ENCODE measurements at places on chromosomes 6 and 20. TPM values are rescaled to one million over a fixed set of nuclear protein-coding genes. Genes with fewer than 3 reads are reported as not detected.

GRCh38 chr20:23962272-23962671, 26.3 kb downstream of the GGTLC1 start:
- no peak for DNase-seq

GRCh38 chr6:99119109-99120031, 171.6 kb upstream of the FBXL4 start:
- DNase-seq: no peak

GRCh38 chr6:80165143-80165542, 58.7 kb downstream of the BCKDHB start:
- no peak for DNase-seq

- no peak for DNase-seq
Measured at GRCh38 chr6:82555801-82556200, 192.2 kb downstream of the TPBG start.

DNA sequence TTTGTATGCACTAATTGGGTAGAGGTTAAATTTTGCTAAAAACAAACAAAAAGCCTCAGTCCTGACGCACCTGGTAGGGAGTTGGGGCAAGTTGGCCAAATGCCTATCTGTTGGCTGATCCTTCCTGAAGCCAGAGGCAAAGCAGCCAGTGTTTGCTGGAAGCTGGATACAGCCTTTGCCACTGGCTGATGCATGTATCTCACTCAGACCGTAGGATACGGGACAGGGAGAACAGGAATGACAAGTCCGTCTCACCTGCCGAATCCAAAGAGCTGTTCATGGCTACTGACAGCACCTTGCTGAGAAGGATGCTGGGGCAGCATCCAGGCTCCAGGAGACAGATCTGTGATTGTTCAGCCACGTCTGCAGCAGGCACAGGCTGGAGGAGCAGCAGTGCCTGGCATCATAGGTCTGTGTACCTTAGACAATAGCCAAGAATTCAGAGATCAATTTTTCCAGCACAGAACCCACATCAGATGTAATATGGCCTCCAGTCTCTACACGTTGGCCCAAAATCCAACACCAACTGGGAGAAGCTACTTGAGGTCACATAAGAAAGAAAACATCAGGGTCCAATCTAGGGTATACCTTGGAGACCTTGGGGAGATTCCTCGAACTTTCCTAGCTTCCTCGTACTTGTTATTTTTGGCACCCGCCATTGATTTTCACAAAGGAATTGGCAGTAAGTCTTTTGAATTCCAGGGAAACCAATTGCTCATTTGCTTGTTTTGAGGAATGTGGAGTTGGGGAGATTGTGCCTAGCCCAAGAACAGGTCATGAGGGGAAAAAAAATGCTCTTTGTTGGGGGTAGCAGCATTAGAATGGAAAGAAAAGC, 108.5 kb upstream of the ARMC2 start:
- DNase-seq: no peak

DNA sequence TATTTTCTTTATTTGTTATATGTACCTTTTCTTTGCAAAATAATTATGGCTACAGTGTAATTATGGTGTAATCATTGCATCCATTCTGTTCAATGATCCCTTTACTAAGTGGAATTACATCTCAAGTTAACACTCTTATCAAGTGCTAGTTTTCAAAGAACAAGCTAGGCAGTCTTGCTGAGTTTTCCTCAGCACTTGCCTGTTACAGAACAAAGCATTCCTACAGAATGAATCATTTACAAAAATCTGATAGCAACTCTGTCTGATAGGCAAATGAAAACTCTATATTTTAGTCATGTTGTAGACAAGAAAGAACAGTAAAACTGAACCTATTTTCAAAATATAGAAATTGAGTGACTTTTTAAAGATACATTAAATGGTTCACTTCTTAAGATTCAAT, 109.8 kb upstream of the POU3F2 start:
- DNase-seq: no peak

- no peak for DNase-seq
Measured at GRCh38 chr20:62694106-62694505, 14.5 kb upstream of the NTSR1 start.

DNA sequence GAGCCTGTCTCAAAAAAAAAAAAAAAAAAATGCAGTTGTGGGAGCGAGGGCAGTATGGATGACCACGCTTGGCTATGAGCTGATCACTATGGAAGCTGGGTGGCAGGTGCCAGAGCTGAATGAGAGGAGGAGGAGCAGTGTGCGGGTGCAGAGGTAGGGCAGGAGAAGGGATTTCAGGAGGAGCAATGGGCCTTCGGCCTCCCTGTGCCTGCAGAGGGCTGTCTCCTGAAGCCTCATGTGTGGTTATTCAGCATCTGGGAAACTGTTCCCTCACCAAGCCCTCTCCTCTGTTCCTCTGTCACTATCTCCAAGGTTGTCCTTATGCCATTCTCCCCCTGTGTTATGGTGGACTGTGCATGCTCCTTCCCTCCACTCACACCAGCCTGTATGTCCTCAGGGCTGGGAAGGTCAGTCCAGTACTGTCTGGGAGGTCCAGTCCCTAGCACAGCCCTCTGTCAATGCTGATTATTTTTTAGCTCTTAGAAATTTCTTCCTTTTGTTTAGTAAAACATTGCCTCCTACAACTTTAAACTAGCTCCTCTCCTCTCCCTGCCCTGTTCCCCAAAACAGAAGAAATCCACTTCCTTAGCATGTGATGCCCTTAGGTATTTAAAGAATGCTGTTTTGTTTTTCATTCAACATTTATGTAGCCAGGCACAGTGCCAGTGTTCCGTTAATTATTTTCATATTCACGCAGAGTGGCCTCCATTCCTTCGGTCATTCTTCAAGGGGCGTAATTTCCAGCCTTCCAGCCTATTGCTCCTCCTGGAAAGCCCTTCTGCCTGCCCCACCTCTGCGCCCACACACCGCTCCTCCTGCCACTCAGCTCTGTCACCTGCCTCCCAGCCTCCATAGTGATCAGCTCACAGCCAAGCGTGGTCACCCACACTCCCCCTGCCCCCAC, 48.9 kb downstream of the CNBD2 start:
- peak; percentile 59 for DNase-seq

GRCh38 chr6:166533205-166533824, 53.2 kb downstream of the RAMACL start:
- DNase-seq: no peak

GRCh38 chr20:4836935-4837334, 115.2 kb downstream of the PRND start:
- no peak for DNase-seq

GRCh38 chr20:62067547-62068260, 2.0 kb upstream of the TAF4 start:
- DNase-seq: no peak

GRCh38 chr6:28081486-28081751, 1.1 kb downstream of the ZNF165 start:
- no peak for DNase-seq

DNA sequence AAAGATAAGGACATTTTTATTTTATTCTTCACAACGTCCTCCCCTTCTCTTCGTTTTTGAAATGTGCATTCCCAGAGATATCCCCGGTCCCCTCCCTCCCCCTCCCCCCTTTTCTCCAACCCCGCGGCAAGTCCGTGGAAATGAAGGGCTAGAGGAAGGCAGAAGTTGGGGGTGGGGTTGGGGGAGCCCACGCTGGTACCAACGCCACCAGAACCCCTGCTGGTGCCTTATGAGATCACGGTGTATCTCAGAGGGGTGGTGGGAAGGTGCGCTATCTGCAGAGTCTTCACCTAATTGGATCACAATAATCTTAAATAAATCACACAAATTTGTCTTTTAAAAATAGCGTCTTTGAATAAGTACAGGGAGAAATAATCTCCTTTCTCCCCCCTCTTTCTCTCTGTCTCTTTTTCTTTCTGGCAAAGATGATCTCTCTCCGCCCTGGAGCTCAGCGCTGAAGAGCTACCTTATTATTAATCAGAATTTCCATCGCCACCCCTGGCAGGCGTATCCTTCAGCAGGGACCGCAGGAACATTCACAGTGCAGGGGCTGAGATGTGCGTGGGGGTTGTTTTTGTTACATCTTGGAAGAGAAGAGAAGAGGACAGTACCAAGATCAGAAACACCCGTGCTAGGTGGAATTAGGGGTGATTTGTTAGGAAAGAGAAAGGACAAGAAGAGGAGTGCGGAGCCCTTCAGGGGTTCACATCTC, 915 bp downstream of the CLVS2 start:
- no peak for DNase-seq

- DNase-seq: no peak
Measured at GRCh38 chr20:41279546-41280225, 37.8 kb downstream of the ZHX3 start.

- no peak for DNase-seq
Measured at GRCh38 chr6:31586599-31587281, 663 bp downstream of the LST1 start.

DNA sequence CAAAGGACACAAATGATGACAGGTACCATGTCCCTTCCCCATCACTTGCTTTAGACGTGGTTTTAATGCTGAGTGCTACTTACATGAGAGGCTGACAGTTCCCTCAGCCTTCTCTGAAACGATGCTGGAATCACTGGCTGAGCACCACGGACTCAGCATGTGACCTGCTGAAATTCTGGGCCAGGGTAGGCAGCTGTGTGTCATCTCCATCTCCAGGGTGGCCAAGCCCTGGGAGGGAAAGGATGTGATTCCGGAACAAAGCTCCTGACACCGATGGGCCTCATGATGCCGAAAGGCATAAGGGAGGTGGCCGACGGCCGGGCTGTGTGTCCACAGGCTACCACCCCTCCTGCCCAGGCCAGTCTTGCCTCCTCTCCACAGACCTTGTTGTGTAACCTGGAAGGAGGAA, 184.3 kb upstream of the CST7 start:
- no peak for DNase-seq

DNA sequence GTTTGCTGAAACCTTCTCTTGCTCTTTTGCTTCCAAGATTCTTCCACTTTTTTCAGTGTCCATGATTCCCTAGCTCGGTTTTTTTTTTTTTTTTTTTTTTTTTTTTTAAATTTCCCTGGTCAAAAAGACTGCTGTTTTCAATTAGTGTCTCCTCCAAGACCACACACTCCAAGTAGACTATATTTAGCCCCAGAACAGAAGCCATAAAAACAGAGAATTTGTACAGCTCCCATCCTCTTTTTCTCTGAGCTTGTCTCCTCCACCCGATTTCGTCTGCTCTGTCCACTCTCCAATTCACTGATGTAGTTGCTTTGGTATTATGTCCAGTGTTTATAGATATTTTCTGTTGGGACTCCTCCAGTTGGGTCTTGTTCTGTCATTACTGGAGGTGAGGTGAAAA, 37.6 kb downstream of the RSPH3 start:
- no peak for DNase-seq

DNA sequence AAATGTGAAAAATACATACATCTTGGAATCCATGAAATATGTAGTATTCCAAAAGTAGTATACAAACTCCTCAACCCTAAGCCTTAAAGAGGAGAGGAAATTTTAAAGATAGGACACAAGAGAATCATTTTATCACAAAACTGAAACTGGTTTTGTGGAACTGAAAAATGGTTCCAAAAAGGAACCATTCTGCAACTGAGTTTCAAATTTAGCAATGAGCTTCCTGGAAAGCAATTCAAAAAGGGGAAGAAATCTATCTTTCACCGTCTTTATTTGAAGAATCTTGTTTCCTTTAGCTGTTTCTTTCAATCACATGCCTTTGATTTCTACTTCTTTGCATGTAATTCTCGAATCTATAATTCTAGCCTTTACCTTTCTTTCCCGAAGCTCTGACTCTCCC, 32.2 kb upstream of the LAMP5 start:
- DNase-seq: no peak

DNA sequence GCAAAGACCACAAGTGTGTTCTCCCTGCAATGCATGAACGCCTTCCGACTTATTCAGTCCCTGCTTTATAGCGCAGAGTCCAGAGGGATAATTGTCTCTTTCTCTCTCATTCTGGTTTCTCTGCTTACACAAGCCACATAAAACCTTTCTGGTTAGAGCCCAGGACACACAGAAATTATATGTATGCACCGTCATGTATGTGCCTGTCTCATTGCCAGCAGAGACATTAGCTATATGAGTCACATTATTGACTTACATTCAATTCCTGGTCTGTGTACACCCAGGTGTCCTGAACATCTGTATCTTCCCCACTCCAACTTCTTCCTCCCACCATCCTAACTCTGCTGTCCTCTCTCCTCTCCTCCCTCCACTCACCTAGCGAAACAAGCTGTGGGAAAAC, 44.0 kb downstream of the LRFN2 start:
- DNase-seq: no peak

DNA sequence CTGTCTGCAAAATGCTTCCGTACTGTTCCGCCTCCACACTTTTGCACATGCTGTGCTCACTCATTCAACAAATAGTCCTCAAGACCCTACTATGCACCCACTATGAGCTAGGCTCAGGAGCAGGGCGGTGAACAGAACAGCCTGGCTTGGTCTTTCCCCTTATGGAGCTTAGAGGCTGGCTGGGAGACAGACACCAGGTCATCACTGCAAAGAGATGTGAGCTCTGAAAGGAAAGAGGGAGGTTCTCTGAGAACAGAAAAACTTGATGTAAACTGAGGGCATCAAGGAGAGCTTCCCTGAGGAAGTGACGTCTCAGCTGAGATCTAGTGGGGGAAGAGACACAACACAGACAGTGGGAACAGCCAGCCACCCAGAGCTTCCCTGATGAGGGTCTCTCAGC, 31.0 kb upstream of the TGM2 start:
- DNase-seq: no peak

DNA sequence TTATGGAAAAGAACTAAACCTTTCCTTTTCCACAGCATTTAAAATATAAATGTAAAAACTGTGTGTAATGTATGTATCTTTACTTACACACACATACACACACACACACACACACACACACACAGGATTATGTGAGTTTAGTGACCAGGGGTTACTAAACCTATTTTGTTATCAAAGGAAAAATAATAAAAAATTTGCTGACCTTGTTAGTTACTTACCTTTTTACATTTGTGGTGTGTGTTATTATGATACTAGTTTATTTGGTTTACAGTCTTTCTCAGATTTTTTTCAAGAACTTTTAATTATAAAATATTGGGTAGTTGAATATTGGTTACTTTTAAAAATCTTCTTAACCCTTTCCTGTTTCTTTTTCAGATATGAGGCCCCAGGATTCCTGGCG, 15.7 kb downstream of the NKX2-4 start:
- DNase-seq: no peak

GRCh38 chr6:89190741-89191140, 26.4 kb downstream of the GABRR1 start:
- DNase-seq: no peak

- no peak for DNase-seq
Measured at GRCh38 chr6:29589423-29590048, 4.6 kb downstream of the OR2H2 start.

- peak; percentile 87 for DNase-seq
Measured at GRCh38 chr6:36666826-36667591, 11.5 kb upstream of the CDKN1A start.

GRCh38 chr20:59676126-59676850, 71.9 kb downstream of the PHACTR3 start:
- no peak for DNase-seq

The SNAI1 gene
- 32.6 TPM for total RNA-seq

The SDCBP2 gene
- 5.9 TPM for total RNA-seq

The KCNK15 gene
- total RNA-seq: 3.2 TPM

The PREX1 gene
- 33.9 TPM for total RNA-seq

The HLA-DRA gene
- 455 TPM for total RNA-seq

The C20orf141 gene
- not detected for total RNA-seq

The TNFRSF6B gene
- 6.1 TPM for total RNA-seq

The MYL9 gene
- total RNA-seq: 709 TPM

The DLL1 gene
- 15.4 TPM for total RNA-seq

The FAXC gene
- 0.49 TPM for total RNA-seq

The EPPIN gene
- not detected for total RNA-seq

The VIP gene
- total RNA-seq: 1.9 TPM

The GPRC6A gene
- not detected for total RNA-seq
